ENCODE measurements at places on chromosomes 2 and 18.

- no peak for DNase-seq
Observed at GRCh38 chr2:75292826-75293225, 93.5 kb upstream of the TACR1 start.

GRCh38 chr2:40851661-40852060 is 399.8 kb upstream of the SLC8A1 start:
- no peak for DNase-seq

- no peak for DNase-seq
Observed at GRCh38 chr18:4107049-4107467, 348.0 kb downstream of the DLGAP1 start.

GRCh38 chr2:172643142-172643541 is 87.3 kb downstream of the PDK1 start:
- no peak for DNase-seq

- DNase-seq, result no peak
Observed at GRCh38 chr18:67581178-67581577, 64.7 kb upstream of the DSEL start.

- no peak for DNase-seq
Observed at GRCh38 chr2:46656640-46657039, 177.3 kb downstream of the TMEM247 start.

GRCh38 chr2:129402076-129402475 is 577.4 kb upstream of the RAB6C start:
- no peak for DNase-seq

DNA sequence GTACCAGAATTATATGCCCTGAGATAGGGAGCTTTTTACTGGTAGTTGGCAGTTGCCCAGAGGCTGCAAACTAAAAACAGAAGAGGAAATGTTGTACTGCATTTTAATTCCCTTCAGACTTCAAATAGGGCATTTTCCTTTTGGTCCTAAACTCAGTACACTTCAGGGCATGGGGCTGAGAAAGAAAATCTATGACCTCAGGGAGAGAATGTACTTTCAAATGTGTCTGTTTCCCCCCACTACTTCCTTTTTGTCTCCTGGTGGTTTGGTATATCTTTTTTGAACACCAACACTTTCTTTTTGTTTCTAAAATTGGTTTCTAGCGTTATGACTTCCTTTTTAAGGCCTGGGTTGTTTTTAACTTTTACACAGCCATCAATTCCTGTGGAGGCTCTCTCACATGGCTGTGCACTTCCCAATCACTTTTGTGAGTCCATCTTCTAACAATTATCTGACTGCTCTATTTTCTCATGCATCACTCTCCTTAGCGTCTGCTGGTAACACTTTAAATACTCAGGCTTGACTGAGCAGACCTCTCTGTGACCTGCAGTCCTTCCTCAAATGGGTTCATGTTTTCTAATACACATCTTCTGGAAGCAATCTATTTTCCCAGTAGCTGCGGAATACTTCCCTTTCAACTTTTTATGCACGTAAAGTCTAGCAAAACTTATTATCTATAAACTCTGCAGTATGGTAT is 596.0 kb downstream of the LRP1B start:
- DNase-seq, result no peak

- no peak for DNase-seq
Observed at GRCh38 chr2:41598161-41598894, 449.5 kb upstream of the PKDCC start.

DNA sequence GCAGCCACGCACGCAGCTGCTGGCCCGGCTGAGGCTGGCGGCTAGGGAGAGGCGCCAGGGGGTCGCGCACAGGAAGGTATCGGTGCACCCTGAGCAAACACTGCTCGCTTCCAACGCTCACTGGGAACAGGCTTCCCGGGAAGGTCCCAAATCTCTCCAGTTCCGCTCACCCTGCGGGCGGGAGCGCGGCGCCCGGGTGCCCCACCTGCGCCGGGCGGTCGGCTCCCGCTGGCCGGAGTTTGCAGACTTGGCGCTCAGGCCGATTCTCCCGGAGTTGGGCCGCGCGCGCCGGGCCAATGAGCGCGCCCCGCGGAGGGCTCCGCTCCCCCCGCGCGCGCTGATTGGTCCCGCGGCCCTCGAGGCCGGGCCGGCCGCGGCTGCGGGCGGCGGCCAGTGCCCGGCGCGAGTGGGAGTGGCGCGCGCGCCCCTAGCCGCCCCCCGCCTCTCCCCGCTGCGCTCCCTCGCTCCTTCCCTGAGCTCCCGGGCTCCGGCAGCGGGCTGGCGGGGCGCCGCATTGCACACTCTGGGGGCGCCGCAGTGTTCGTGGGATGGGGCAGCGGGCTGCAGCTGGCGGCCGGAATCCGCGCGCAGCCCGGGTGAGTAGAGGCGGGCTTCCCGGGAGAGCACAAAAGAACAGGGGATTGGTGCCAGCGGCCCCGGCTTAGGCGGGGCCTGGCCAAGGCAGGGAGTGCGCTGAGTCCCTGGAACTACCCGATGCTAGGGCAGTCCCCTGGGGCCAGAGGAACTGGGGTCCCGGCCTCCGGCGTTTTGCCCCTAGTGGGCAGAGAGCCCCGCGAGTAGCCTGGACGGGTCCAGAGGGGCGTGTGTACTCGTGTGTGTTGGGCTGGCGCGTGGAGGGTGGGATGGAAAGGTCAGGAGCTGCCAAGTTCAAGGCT is at the start of gene LYPD6:
TSS of gene LYPD6 (plus strand) at position 461 of the 896 bp plus-strand sequence. CDS start 107,122 bp downstream, outside the sequence.
- DNase-seq, result peak; percentile 84

DNA sequence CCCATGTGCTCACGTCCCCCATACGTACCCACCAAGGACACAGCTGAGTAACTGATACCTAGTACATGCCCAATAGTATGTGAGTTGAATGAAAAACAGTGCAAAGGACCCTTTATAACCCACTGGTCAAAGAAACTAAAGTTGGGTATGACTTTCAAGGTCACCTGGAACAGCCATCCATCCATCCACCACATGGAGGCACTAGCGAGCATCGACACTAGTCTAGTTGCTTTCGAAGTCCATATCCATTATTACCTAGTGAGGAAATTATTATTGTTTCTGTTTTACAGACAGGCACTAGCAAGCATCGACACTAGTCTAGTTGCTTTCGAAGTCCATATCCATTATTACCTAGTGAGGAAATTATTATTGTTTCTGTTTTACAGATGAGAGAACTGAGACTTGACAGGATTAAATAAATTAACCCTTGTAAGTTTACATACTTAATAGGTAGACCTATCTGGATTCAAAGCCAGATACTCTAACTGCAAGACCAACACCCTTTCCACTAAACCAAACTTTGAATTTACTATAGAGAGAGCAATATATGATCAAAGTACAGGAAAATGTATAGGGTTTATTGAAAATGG is 233.7 kb downstream of the METTL4 start:
- no peak for DNase-seq

DNA sequence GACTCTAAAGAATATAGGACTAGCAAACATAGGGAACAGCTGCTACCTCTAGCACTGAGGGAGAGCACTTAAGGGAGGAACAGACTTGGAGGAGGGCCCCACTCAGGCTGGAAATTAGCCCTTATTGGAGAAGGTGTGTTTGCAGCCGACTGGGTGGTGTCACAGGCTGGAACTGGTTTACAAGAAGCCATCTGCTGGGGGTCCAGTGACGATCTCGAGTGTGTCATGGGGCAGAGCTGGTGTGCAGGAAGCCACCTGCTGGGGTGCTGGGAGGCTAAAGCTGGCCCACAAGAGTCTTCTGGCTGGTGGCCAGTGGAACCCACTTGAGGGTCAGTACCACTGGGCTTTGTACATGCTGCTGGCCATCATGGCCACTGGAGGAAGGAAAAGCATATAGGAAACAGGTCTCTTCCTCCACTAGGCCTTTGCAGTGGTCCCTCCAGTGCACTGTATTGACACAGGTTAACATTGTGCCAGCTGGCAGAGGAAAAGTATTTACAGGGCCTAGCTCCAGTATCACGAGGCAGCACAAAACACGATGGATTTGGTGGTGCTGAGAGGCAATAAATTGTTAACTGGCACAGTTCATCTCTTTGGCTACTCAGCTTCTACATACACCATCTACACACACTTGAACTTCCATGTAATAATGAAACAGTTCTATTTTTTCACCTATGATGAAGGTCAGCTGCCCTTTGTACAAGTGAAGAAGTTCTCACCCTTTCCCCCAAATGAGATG is 43.6 kb downstream of the MAP3K20 start:
- DNase-seq, result peak; percentile 8

- no peak for DNase-seq
Observed at GRCh38 chr2:208586516-208586915, 179.9 kb downstream of the PTH2R start.

- no peak for DNase-seq
Observed at GRCh38 chr2:161362568-161363166, 53.4 kb upstream of the TBR1 start.

GRCh38 chr2:223562078-223562477 is 40.1 kb downstream of the SCG2 start:
- DNase-seq, result no peak

GRCh38 chr2:211868996-211869533 is 669.5 kb downstream of the ERBB4 start:
- DNase-seq, result no peak

DNA sequence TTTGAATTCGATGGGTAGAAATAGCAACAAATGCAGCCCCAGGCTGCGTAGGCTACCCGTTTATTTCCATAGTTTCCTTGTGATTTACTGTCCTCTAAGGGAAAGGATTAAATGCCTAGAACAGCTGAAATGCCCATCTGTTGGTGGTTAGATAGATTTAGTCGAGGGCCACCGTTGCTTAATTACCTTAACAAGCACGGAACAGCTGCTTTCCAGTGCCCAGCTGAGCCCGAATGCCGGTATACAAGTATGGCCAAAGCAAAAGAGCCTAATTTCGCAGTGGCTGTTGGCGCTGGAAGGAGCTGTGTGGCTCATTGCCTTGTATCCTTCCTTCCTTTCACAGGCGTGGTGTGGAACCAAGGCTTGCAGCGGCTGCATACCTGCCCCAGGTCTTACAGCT is 109.1 kb downstream of the CABLES1 start:
- no peak for DNase-seq

GRCh38 chr2:68203587-68203986 is 45.9 kb downstream of the PNO1 start:
- DNase-seq, result no peak

- peak; percentile 57 for DNase-seq
Observed at GRCh38 chr2:85769236-85769982, 15.6 kb downstream of the ATOH8 start.

- no peak for DNase-seq
Observed at GRCh38 chr2:237456200-237456843, 30.7 kb upstream of the MLPH start.

- DNase-seq, result peak; percentile 73
Observed at GRCh38 chr2:166539340-166540162, 45.5 kb upstream of the SCN7A start.

DNA sequence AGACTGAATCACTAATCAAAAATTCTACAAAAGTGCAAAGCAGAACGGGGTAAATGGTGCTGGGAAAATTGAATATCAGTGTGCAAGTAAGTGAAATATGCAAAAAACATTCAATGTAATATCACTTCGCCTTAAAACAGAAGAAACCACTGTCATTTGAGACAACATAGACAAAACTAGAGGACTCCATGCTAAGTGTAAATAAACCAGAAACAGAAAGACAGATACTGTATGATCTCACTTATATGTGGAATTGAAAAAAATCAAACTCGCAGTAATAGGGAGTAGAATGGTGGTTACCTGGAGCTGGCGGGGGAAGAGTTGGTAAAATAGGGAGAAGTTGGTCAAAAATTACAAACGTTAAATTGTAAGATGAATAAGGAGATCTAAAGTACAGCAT is 1420.0 kb upstream of the CDH2 start:
- DNase-seq, result no peak

GRCh38 chr2:162298669-162299335 is 19.7 kb downstream of the IFIH1 start:
- no peak for DNase-seq

DNA sequence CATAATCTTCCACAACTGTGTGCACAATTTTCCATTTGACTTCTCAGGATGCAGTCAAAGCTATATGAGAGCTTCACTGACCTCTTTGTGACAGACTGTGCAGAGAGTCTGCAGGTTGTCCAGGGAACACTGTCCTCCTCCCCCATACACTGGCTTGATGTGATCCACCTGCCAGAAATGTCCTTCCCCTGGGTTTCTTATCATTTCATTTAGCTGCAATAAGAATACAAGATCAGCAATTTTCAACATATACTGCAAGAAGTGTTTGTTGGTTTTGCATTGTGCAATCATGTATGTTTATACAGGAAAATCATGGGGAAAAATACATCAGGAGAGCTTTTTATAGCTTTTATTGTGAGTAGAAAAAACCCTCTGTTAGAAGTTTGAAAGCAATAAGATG is 150.7 kb downstream of the RAB3GAP1 start:
- no peak for DNase-seq

- no peak for DNase-seq
Observed at GRCh38 chr2:30180226-30180625, 33.4 kb downstream of the YPEL5 start.

DNA sequence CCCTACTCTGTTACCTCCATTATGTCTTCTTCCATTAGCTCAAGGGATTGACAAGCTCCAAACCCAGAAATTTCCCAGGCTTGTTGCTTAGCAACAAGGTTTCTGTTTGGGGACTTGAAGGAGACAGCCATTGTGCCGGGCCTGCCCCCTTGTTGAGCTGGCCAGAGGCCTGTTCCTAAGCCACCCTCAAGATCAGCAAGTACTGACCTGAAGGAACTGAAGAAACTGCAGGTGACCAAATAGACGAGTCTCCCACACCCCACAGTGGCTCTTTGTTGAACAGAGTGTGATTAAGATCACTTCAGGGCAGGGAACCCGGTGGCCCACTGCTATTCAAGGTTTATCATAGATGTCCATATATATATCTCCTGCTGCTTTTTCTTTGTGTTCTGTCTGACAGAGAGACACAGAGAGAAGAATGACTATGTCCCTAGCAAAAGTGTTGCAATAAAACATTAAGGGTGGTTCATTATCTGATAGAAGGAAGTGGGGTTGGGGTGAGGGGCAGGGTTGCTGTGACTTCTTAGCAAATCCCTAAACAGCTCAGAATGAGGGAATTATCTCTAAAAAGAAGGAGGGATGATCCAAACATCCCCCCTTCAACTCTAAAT is 69.2 kb downstream of the RNF144A start:
- peak; percentile 66 for DNase-seq

GRCh38 chr2:175187378-175187777 is 5.9 kb upstream of the ATP5MC3 start:
- no peak for DNase-seq

DNA sequence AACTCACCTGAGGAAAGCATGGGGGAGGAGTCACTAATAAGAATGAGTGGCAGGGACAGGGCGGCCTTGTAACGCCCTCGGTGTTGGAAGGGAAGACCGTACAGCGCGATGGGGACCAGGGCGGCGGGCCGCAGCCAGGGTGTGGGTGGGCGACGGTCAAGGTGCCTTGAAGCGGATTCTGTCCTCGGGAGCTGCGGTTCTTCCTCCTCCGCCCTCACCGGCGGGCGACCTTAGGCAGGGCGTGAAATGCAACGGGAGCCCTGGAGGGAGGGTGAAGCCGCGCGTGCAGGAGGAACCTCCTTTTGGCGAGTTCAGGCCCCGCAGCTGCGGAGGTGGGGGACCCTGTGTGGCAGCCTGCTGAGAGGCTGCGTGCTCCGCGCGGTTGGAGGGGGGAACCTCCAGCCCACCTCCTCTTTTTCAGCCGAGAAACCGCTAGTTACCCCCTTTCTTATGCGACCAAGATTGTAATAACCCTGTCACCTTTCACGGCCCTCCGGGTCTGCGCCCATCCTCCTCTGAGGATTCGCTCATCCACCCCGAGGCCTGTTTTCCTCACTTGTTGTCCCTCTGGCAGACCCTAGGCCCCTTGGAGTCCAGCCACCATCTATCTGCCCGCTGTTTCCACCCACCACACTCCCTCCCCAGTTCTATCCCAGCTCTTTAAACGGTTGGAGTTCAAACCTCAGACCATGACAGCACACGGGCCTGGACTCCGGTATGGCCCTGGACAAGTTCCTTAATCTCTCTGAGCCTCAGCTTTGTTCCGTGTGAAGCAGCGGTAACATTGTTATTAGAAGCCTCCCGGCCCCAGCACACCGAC is 823 bp upstream of the RNU2-63P start:
- DNase-seq, result peak; percentile 66
